ENCODE measurements at places on chromosomes 6 and 20.

DNA sequence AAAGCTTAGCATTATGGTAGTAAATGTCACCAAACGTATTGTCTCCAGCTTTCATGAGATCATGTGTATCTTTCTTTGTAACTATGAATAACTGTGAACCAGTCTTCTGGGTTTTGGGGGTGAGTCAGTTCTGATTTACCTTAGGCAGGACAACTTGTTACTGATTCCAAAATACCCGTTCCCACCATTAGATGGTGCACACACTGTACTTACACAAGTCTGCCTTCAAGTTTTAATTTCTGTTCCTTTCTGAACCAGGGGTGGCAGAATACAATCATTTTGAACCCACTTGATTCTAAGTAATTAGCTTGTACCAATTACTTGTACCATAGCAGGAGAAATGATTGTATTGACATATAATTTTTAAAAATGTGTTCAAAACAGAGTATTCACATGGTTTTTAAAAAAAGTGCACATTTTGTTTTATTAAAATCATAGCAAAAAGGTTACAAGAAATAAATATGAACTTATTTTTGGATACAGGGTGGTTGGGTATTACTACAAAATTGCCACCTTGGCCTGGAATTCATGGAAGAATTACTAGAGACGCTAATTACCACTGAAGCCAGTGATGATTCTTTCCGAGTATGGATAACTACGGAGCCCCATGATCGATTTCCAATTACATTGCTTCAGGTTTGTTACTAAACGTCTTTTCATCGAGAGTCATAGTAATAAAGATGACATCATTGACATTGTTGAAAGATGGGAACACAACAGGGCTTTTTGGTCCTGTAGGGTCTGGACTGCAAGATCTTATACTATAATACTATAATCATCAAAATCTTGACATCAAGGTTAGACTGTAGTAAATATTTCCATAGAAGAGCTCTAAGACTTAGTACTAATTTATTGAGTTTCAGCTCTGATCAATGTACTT is 75.2 kb upstream of the GLP1R start:
- DNase-seq = no peak

DNA sequence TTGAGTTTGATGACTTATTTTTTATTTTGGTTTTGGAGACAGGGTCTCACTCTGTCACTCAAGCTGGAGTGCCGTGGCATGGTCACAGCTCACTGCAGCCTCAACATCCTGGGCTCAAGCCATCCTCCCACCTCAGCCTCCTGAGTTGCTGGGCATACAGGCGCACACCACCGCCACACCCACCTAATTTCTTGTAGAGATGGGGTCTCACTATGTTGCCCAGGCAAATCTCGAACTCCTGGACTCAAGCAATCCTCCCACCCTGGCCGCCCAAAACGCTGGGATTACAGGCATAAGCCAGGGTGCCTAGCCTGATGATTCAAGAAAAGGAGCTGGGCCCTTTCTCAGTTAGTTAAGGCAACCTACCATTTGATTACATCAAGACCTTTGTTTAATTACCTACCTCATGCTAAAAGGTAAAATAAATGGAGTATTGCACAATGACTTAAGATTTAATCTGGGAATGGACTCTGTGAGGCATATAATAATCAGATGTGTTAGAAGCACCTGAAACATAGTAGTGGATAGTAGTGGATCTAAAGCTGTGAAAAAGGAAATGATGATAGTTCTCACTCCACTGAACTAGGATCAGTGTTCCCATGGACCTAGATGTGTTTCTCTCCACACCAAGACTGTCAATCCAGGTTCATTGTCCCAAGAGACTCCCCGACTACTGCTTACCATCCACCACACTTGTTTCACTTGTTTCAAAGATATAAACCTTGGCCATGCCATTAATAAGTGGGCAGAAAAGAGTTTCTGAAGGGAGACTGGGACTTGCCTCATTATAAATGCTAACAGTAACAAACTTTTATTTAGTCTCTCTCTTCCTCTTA is 2.1 kb downstream of the TNFRSF21 start:
- DNase-seq = no peak

GRCh38 chr20:36435592-36436541 is 105.5 kb upstream of the MYL9 start:
- no peak for DNase-seq

DNA sequence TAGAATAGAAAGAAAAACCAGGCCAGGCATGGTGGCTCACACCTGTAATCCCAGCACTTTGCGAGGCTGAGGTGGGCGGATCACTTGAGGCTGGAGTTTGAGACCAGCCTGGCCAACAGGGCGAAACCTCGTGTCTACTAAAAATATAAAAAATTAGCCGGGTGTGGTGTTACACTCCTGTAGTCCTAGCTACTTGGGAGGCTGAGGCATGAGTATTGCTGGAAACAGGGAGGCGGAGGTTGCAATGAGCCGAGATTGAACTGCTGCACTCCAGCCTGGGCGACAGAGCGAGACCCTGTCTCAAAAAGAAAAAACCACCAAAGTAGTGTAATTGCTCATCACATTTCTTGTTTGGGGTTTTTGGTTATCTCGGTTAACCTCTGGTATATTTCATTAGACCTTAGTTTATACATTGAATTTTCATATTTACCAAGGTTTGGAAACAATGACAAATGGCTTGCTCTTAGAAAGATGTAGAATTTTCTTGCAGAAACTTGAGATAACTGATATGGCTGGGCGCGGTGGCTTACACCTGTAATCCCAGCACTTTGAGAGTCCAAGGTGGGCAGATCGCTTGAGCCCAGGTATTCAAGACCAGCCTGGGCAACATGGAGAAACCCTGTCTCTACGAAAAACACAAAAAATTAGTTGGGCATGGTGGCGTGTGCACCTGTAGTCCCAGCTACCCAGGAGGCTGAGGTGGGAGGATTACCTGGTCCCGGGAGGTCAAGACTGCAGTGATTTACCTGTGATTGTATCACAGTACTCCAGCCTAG is 14.2 kb downstream of the ITCH start:
- DNase-seq = no peak

DNA sequence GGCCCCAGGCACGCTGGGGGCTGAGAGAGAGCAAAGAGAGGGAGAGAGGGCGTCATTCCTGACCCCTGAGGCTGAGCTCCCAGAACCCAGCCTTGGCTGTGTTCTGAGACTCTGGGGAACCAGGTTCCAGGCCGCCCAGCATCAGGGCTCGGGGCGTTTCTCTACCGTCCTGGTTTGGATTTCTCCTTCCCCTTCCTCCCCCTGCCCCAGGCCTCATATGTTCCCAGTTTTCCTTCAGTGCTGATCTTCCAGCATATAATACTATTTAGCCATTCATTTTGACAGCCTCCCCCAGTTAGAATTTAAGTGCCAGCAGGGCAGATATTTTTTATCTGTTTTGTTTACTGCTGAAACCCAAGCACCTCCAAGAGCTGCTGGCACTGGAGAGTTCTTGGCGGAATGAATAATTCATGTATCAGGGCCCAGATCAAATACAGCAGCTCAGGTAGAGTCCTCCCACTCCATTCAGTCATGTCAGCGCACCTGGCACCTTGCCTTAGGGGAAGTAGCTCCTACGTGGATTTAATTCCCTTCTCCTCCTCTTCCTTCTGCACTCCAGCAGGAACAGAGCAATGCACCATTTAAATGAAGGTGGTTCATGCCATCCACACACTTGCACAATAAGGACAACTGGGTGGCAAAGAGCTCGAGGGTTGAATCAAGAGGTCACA is 23.4 kb upstream of the FRMD1 start:
- DNase-seq = no peak

- no peak for DNase-seq
Measured at GRCh38 chr6:109349419-109349987, 32.8 kb downstream of the CD164 start.

DNA sequence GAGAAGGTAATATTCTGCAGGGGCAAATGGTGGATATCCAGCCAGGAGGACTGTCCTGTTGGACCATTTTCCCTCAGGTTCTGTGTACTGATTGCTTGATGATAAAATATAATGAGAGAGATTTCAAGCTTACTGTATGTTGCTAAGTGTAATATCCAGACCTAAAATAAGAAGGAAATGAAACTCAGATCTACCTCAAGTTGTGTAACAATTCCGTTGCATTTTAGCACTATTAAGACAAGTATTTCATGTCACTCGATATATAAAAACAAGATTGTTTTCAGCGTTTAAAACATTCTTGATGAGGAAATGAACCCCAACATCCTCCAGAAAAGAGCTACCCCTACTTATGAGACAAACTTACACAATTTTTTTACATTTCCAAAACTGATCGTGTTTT is 57.2 kb downstream of the RGS17 start:
- DNase-seq = no peak

DNA sequence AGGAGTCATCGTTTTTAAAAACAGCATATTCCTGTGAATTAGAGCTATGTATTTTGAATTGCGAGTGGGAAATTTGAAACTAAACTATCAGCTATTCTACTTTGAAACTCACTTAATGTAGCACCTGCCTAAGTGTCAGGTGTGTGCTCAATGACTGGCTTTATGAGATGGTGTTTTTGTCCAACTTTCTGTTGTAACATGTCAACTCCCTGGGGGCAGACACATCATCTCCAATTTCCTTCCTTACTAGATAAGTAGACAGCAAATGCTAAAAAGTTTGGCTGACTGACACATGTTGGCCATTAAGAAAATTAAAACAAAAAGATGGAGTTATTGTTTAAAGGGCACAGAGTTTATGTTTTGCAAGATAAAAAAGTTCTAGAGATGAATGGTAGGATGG is 226.9 kb downstream of the TFAP2B start:
- no peak for DNase-seq

DNA sequence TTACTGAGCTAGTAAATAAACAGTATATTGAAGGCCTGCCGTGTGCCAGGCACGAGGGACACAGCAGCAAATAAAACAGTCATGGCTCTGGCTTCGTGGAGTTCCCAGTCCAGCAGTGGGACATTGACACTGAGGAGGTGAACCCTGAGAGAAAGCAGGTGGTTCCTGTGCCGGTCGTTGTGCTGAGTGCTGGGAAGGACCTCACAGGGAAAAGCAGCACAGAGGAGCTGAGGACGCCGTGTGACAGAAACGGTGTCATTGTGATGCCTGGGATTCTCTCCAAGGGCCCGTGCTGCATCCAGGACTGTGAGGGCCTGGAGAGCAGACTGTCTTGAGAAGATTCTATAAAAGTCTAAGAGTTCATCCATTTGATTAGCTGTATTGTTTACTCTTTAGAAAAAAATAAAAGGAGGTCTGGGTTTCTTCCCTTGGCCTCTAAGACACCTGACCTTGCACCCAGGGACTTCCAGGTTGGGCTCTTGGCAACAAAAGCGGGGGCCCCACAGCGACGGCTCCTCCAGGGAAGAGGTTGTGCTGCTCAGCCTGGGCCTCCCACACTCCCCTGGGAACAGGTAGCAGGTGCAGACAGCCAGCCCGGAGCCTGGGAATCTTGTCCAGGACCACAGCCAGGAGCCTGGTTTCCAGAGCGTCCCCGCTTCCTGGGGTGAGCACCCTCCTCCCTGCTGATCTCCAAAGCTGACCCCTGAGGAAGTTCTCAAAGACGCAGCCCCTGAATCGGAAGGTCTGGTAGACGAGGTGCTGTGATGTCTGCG is 251.2 kb upstream of the PMEPA1 start:
- DNase-seq = no peak

All from D721Med (cell line).